ENCODE measurements at places on chromosomes 5 and 9.
A peak's percentile ranks its signal among the peaks of the same experiment; 100 is the strongest.

- DNase-seq: no peak
Measured at GRCh38 chr5:53436480-53437191, 43.8 kb upstream of the FST start.

GRCh38 chr9:79604149-79604548, 32.4 kb downstream of the TLE4 start:
- DNase-seq: no peak

DNA sequence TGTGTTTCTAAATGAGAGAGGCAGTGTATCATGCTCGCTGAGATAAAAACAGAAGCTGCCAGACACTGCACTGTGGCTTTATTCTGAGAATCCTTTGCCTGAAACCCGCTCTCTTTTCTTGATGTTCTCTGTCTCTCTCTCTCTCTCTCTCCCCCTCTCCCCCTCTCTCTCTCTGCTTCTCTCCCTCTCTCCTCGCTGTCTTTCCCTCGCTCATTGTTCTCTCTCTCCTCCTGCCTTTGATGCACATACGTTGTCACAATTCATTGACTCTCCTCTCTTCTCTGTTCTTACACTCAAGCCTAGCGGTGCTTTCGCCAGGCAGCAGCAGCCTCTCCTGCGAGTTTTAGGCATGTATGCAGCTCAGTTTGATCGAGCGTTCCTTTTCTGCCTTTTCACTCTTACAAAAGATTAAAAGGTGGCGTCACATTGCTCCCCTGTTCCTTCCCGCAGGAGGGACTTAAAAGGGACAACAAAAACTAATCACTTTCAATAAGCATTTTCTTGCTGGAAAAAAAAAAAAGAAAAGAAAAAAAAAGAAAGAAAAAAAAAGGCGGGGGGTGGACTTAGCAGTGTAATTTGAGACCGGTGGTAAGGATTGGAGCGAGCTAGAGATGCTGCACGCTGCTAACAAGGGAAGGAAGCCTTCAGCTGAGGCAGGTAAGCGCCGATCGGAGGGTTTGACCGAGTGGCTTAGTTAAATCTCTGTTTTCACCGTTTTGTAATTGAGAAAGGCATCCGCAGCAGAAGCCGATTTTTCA, 717.9 kb upstream of the WWC1 start:
- no peak for DNase-seq

- peak; percentile 67 for DNase-seq
Measured at GRCh38 chr5:14665101-14665822, 744 bp downstream of the OTULIN start.

GRCh38 chr5:35297755-35298154, 67.5 kb upstream of the PRLR start:
- DNase-seq: no peak

DNA sequence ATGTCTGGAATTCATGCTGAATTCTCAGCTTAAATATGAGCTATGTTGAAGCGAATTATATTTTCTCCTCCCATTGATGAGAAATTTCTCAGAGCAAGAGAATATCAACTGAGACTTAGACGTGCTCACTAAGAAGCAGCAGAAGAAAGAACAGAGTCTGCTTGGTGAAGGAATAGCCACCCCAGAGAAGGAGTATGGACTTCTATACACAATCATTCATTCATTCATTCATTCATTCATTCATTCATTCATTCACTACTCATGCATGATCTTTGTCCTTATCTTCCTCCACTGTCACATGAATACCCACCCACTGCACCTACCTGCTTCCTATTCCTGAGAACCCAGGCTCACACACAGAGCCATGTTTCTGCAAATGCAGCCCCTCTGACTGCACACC, 206.6 kb downstream of the DEPDC1B start:
- no peak for DNase-seq

- no peak for DNase-seq
Measured at GRCh38 chr9:6917162-6917561, 159.4 kb downstream of the KDM4C start.

GRCh38 chr9:19663570-19663969, 125.3 kb downstream of the SLC24A2 start:
- no peak for DNase-seq

DNA sequence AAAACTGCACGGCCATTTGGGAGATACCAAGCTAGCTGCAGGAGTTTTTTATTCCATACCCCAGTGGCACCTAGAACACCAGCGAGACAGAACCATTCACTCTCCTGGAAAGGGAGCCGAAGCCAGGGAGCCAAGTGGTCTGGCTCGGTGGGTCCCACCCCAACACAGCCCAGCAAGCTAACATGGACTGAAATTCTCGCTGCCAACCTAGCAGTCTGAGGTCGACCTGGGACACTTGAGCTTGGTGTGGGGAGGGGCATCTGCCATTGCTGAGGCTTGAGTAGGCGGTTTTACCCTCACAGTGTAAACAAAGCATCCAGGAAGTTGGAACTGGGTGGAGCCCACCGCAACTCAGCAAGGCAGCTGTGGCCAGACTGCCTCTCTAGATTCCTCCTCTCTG, 108.9 kb upstream of the CHD1 start:
- no peak for DNase-seq

DNA sequence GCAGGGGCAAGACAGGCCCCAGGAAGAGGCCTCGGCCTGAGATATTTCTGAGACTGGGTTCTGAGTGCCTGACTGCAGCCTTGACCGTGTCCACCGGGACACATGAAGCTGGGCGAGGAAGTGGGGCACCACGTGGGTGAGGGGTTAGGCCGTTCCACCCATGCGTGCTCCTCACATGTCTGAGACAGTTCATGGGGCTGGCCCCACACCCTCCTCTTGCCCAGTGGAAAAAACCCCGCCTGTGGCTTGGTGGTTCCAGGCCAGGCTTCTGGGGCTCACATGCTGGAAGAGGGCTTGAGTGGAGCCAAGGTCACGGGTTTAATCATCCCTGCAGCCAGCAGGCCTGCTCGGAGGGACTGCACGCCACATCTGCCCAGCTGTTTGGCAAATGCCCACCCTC, 11.4 kb downstream of the HMCN2 start:
- DNase-seq: no peak

GRCh38 chr5:25544652-25545249, 900.0 kb upstream of the CDH10 start:
- DNase-seq: peak; percentile 73

GRCh38 chr5:77629509-77630113, 8.9 kb downstream of the OTP start:
- DNase-seq: no peak

Data from NAMALWA (cell line).